ENCODE measurements at places on chromosomes 3 and 15.

GRCh38 chr3:147393943-147394883 is 12.1 kb downstream of the ZIC4 start:
- DNase-seq = no peak

DNA sequence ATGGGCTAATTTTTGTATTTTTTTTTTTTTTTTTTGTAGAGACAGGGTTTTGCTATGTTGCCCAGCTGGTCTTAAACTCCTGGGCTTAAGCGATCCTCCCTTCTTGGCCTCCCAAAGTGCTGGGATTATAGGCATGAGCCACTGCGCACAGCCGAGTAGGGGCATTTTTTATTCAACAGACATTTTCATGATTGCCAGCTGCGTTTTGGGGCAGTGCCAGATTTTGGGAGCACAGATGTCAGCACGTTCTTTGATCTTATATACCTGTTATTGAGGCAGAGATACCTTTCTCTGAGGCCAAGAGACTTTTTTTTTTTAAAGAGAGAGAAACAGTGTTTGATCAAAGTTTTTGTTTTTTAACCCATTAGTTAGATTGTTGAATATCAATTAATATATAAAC is 16.8 kb downstream of the NEO1 start:
- no peak for DNase-seq

- no peak for DNase-seq
Measured at GRCh38 chr3:148366743-148367410, 330.8 kb upstream of the AGTR1 start.

DNA sequence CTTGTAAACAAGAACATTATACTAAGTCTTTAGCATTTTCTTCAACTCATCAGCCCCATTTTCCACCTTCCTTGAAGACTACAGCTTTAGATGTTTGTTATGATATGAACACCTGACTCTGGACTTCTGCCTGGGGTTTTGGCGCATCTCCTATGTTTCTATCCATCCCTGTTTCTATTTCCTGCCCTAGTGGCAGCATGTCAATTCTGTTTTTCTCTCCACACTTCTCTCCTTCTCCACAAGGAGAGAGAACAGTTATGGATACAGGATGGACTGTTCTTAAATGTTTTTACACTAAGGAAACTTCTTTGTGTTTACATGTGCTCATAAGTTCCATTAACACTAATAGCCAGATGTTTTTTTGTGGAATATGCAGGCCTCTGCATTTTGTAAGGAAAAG is 423.3 kb upstream of the IL12A start:
- no peak for DNase-seq

- no peak for DNase-seq
Measured at GRCh38 chr15:41695750-41696436, 35.7 kb downstream of the MGA start.

DNA sequence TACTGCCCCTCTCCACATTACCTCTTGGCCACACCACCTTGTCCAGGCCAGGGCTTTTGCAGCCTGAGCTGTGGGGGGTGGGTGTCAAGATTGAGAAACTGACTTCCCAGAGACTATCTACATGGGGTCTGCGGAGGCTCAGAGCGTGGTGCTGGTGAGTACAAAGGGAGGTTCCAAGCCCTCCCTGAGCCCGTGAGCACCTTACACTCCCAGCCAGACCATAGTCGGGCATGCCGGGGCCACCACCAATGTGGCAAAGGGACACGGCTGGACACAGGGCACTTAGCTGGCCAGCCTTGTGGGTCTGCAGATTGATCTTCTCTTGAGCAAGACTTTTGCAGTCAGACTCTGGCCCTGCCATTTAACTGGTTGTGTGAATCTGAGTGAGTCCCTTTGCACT is 74.1 kb upstream of the GATA2 start:
- no peak for DNase-seq

DNA sequence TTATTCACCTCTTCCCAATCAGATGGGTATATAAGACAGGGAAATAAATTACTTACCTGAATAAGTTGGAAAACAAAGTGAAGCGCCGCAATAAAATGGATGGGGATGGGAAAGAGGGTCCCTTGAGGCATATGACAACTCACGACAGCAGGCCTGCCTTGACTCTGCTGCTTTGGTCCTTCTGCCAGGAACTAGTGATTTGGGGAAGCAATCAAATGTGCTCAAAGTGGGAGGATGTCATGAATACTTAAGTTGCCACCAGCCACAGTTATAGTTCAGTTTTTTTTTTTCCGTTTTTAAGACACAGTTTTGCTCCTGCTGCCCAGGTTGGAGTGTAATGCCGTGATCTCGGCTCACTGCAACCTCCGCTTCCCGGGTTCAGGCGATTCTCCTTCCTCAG is 4.6 kb downstream of the PARL start:
- DNase-seq = no peak

GRCh38 chr3:193797566-193797965 is 204.6 kb downstream of the OPA1 start:
- DNase-seq = no peak

GRCh38 chr15:39156646-39157250 is 424.1 kb upstream of the THBS1 start:
- no peak for DNase-seq

- DNase-seq = no peak
Measured at GRCh38 chr15:79132770-79133169, 42.2 kb upstream of the RASGRF1 start.

- DNase-seq = no peak
Measured at GRCh38 chr3:127217596-127218453, 24.9 kb downstream of the PRR23E start.

DNA sequence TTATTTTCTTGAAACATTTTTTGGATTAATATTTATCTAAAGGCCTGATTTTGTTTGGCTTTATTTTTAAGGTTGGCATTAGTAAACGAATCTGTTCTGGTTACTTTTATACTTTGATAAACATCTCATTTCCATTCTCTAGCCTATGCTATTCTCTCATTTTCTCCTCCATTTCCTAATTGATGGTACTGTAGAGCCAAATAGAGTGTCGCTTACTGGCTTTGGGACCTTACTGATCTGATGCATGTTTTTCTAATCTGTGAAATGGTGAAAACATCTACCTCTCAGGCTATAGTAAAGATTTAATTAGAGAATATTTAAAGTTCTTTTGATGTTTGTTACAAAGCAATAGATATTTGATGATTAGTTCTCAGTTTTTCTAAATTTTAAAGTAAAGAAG is 1.6 kb downstream of the LNP1 start:
- no peak for DNase-seq

GRCh38 chr3:39972508-39972907 is 163.1 kb downstream of the MYRIP start:
- no peak for DNase-seq

GRCh38 chr3:196050597-196050996 is 31.3 kb downstream of the TFRC start:
- no peak for DNase-seq

- DNase-seq = no peak
Measured at GRCh38 chr3:67109651-67110204, 111.6 kb downstream of the KBTBD8 start.

DNA sequence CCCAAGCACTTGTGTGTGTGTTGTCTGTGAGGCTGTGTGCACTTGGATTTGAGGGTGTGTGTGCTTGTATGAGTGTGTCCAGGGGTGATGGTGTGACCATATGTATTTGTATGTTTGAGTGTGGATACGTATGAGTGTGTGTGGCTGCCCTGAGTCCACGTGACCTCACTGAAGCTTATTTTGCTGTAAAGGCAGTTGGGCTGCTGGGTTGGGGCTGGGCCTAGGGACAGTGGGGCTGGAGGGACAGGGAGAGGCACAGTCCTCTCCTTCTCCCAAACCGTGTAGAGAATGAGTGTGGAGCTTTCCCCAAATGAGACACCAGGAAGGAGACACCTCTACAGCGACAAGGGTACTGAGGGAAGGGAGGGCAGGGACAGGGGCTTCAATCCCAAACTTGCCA is 163.4 kb upstream of the TLE3 start:
- no peak for DNase-seq

DNA sequence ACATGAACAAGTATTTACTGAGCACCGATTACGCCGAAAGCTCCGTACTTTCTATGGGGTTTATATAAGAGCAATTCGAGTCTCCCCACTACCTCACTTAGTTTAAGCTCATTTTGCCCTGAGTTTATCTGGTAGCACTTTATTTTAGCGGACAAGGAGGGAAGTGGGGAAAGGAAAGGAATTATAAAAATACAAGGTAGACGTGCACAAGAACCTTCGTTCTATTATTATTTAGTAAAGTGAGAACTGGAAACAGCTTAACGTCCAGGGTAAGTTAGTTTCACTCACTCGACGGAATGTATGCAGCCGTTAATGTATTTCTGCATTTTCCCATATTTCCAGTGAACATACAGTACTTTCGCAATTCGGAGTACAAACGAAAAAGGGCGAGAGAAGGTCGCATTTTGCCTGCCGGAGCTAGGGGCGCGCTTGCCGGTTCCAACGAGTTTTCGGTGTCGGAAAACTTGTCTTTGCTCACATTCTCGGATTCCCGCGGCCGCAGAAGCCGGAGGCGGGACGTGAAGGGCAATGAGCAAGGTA is 1.2 kb upstream of the STT3B start:
- DNase-seq = no peak

- DNase-seq = no peak
Measured at GRCh38 chr3:32703491-32703972, 18.5 kb downstream of the CNOT10 start.

DNA sequence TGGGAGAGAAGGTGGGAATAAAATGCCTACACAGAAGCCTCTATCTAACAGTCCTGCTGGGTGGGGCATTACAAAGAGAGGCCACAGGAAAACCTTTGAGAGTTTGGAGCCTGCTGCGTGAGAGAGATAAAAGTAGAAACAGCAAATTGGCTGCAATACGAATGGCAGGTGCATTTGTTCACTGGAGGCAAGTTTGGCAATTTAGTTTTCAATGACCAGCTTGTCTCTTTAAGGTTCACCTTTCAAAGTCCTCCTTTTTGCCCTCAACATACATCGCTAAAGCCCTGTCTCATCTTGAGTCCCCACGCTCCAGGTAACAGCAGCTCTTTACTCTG is 405.7 kb downstream of the LSAMP start:
- no peak for DNase-seq

DNA sequence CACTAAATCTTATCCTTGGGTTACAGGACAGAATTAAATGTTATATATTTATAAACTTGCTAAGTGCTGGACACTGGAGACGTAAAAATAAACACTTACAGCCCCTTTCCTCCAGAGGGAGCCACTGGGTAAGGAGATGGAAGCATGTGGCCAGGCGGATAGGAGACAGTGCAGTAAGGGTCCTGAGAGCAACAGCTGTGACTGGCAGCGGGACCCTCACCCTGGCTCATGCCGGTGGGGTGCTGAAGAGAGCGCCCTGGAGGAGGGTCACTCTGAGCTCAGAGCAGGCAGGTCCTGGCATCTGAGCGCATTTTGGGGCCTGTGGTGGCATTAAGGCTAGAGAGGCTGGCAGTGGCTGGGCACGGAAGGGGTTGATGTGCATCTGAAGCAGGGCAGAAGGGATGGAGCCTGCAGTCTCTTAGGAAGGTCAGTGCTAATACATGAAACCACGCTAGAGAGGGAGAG is 16.0 kb downstream of the SEC61A1 start:
- DNase-seq = no peak

DNA sequence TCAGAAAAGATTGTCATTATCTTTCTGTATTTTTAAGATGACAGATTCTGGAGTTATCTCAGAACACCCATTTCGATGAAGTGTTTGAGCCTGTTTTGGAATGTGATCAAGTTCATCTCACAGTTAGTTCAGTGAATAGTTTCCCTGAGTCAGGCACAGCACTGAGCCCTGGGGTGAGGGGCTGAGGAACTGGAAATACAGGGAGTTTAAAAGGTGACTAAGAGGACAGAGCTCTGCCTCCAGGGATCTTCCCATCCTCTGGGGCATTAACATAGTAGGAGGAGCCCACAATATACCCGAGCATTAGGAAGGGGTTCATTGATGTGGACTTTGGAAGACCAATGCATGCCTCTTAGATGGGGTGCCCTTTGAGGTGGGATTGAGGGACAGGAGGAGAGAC is 355.1 kb downstream of the CLSTN2 start:
- DNase-seq = no peak

GRCh38 chr3:114089675-114090074 is 33.1 kb downstream of the QTRT2 start:
- DNase-seq = no peak

DNA sequence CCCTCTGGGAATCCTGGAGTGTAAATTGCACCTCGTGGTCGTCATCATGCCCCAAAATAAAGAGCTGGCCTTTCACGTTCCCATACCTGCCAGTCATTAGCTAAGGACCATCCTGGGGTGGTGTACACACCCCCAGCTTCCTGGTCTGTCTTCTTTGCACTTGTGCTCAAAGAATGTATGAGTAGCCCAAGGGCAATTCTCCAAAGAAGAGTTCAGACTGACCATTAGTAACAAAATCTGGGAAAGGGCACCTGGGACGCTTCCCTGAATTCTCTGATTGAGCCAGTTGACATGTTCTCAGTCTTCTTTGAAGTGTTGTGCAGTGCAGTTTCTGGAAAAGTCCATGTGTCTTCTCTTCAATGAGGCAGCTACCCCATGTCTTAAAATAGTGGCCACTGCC is 34.8 kb downstream of the FAM3D start:
- no peak for DNase-seq

GRCh38 chr3:52670621-52671521 is 14.8 kb downstream of the PBRM1 start:
- DNase-seq = no peak

GRCh38 chr3:65291448-65292125 is 603.8 kb upstream of the ADAMTS9 start:
- no peak for DNase-seq

DNA sequence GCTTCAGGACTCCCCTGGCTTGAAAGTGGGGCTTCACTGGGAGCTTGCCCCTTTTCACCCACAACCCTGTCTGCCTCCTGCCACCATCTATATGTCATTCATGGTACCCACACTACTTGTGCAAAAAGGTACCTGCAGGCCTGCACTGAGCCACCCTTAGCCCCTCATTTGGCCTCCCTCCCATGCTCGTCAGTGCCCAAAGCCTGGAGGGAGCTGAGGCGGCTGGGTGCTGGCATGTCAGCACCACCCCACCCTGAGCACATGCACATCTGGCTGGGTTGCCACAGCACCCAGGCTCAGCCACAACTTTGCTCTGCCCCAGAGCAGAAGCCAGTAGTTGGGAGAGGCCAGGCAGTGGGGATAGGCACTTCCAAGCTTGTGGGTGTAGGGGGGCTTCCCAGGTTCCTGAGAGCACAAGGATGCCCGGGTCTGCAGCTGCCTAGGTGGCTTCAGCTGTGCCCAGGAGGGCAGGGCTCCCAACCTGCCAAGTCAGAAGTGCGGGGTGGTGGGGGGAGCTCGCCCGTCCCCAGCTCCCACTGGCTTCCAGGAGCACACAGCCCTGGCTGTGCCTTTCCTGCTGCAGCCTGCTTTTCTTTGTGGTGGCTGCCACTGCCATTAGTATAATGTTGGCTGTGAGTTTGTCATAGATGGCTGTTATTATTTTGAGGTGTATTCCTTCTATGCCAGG is 1054.6 kb upstream of the EPHA6 start:
- DNase-seq = no peak

All from stimulated activated CD8-positive, alpha-beta memory T cell treated with anti-CD3 and anti-CD28 coated beads, Interleukin-2, amount 100 ng/mL, for 1 hour (primary cell).